ENCODE measurements at places on chromosomes 7 and 10. TPM values are rescaled to one million over a fixed set of nuclear protein-coding genes. Genes with fewer than 3 reads are reported as not detected.

DNA sequence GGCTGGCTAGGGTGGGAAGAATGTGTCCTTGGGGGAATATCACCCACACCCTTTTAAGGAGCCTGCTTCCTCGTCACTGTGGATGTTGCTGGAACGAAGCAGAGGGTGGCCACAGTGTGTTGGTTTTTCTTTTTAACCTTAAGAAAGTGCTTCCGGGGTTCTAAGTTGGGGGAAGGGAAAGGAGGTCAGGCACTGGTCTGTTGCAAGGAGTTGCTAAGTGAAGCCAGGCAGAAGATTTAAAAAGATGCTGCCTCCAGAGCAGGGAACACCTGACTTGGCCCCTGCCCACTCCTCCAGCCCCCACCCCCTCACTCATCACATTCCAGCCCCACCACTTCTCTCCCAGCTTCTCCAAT is 213.1 kb downstream of the EMX2 start:
- no peak for DNase-seq

- no peak for DNase-seq
These were observed 47.7 kb upstream of the ITGB8 start for GRCh38 chr7:20282959-20283358.

GRCh38 chr7:116139807-116140206 is 70.5 kb upstream of the TES start:
- DNase-seq: no peak

- peak; percentile 9 for DNase-seq
These were observed 20.7 kb upstream of the CFTR start for GRCh38 chr7:117458977-117459583.

DNA sequence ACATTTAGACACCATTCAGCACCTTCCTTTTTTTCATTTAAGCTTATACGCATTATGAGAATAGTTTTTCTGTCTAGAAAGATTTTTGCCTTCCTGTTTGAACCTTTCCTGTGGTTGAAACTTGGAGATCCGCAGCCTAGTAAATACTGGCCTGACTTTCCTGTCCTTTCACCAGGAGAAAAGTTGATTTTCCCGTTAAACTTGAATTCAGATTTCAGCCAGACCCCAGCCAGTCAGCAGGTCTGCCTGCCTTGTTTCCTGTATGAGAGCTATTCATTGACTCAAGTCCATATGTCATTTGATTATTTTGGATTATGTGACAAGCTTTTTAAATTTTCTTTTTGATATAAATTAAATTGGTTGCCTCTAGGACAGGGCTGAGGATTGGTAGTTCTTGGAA is 71.5 kb downstream of the EVX1 start:
- DNase-seq: no peak

- DNase-seq: no peak
These were observed 41.7 kb downstream of the OGDH start for GRCh38 chr7:44647981-44648714.

- no peak for DNase-seq
These were observed 80.4 kb downstream of the TES start for GRCh38 chr7:116290740-116291139.

DNA sequence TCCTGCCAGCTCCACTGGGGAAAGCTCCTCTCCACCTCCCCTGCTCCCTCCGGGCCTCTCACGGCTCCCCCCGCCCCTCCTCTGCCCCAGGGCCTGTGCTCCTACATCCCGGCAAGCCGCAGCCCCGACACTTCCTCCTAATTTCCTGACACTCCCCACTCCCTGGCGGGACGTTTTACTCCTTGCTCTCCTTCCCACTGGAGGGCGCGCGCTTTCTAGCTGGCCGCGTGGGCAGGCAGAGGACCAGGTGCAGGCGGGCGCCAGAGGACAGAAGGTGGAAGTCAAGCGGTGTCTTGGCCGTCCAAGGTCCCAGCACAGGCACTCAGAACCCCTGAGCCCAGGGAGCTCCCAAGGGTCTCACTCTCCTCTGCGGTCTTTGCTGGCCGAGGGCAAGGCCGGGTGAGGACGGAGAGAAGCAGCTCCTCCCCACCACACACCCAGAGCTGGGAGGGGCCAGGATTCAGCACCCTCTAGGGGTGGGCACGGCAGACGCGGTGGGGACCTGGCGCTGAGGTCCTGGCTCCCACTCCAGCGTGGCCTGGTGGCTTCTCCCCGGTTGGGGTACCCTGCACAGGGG is 19.1 kb downstream of the ADAM8 start:
- no peak for DNase-seq

DNA sequence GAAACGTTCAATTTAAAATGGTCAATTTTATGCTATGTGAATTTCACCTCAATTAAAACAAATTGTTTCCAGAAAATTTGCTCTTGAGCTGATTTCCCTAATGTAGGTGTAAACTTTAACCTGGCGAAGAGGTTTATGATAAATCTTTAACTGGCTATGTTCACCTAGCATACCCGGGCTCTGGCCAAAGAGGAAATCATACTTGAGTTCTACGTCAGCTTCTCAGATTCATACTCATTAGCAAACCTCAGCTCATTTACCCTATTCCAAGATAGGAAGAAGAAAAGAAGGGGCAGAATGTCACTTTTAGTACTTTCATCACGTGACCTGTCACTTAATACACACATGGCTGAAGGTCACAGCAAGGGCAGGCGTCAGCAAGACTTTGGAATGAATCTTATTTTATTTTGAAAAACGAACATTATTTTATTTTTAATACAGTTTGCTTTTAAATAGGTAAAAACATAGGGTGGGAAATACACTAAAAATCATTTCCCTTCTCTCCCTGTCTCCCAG is 97.0 kb downstream of the ABLIM1 start:
- no peak for DNase-seq

GRCh38 chr7:145212050-145212449 is 376.2 kb upstream of the TPK1 start:
- no peak for DNase-seq

Gene SEMA4G
- total RNA-seq: 6.9 TPM

Gene SH2D4B
- not detected for total RNA-seq
